Stimulated activated CD8-positive, alpha-beta memory T cell treated with anti-CD3 and anti-CD28 coated beads, Interleukin-15, amount 100 ng/mL, for 1 hour (primary cell): ENCODE measurements at places on chromosomes 7 and 10.
A peak's percentile ranks its signal among the peaks of the same experiment; 100 is the strongest.

DNA sequence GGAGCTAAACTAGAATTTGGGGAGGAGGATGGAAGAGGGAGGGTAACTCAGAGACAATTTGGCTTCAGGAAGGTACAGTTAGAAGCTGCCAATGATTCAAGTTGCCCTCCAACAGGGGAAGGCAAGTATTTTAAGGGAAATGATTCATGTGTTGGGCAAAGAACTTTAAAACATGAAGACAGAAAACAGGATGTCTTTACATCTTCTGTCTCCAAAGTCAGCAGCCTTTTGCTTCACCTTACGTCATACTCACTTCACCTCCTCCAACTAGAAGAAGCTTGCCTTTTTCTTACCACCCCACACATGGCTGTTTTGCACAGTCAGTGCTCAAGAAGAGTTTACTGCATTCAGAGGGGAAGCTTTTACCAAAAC lies 36.1 kb downstream of the PPP1R3C start:
- DNase-seq, result no peak

DNA sequence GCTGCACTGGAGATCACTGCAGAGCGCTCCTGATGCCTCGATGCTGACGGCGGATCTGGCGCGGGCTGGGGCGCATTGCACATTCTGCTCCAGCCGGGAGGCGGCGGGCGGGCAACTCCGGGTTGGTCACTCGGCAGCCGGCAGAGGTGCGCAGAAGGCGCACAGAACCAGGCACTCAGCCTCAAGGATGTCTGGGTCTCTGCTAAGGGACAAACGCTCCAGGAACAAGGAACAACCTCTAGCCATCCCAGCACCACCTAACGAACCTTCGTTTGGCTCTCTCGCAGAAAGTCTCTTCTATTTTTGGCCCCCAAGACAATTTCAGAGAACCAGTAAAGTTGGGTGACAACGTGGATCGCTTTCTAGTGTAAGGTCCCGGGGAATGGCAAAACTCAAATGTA lies 254.6 kb downstream of the OTUD1 start:
- DNase-seq, result no peak

- no peak for DNase-seq
Measured at GRCh38 chr7:156402255-156402654, 238.3 kb upstream of the RNF32 start.

DNA sequence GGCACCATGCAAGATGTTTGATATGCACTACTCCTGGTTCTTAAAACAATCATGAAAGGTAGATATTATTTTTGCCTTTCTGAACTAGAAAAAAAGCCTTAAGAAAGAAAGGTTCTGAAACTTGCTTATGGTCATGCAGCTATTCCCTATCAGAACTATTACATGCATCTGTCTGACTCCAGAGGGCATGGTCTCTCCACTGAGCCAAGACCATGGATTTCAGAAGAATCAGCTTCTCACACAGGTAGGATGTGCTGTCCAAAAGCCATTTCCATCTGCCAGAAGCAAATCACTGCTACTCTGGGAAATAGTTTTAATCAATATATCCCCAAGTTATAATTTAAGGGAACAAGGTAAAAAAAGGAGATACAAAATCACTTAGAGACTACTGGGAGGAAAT lies 69.5 kb downstream of the STK17A start:
- no peak for DNase-seq

DNA sequence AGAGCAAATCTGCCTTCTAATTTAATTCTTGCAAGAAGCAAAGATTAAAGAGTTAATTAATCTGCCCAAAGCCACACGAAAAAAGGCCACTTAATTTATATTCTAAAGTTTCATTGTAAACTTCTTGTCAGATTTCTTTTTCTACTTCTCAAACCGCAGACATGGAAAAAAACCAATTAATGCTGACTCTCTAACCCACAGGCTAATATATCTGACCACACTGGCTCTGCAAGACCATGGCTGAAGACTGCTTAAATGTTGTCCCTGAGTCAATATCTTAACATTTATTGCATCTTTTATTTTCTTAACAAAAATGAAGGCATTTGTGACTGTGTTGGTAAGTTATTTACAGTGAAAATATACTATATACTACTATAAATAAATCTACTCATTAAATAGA lies 234.0 kb upstream of the SP8 start:
- DNase-seq, result no peak

GRCh38 chr7:106965108-106965507 lies 79.4 kb upstream of the PRKAR2B start:
- no peak for DNase-seq

DNA sequence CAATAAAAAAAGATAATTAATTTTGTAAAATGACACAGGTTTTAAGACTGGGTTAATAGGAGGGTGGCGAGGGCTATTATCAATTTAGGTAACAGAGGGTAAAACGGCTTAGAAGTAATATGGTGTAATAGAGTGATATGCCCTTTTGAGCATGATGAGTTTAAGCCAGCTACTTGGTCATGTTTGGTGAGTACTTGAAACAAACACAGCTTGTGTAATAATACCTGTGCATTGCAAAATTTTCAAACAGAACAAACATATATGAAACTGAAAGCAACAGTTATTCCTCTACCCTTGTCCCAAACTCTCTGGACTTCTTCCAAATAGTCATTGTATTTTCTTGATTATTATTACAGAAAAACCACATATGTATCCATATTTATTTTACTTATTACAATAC lies 241.7 kb downstream of the MAGI2 start:
- no peak for DNase-seq

- no peak for DNase-seq
Measured at GRCh38 chr7:142012825-142013511, 17.3 kb downstream of the MGAM start.

DNA sequence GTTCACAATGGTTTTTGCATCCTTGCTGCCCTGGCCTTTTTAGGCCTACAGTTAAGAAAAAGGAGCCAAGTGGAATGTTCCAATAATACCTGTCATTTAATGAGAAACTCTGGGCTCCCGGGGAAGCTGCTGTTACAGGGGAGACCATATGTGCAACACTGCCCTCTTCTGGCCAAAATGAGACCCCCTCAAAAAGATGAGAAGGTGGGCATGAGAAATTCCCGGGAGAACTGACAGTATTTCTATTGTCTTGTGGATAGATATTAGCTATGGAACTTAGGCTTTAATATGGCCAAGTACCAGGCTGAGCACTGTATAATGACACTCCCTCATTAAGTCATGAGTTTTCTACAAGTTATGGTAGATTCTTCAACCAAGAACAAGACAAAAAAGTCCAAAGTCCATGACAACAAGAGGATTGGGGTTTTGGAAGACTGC lies 99.4 kb downstream of the CCDC3 start:
- peak; percentile 11 for DNase-seq

DNA sequence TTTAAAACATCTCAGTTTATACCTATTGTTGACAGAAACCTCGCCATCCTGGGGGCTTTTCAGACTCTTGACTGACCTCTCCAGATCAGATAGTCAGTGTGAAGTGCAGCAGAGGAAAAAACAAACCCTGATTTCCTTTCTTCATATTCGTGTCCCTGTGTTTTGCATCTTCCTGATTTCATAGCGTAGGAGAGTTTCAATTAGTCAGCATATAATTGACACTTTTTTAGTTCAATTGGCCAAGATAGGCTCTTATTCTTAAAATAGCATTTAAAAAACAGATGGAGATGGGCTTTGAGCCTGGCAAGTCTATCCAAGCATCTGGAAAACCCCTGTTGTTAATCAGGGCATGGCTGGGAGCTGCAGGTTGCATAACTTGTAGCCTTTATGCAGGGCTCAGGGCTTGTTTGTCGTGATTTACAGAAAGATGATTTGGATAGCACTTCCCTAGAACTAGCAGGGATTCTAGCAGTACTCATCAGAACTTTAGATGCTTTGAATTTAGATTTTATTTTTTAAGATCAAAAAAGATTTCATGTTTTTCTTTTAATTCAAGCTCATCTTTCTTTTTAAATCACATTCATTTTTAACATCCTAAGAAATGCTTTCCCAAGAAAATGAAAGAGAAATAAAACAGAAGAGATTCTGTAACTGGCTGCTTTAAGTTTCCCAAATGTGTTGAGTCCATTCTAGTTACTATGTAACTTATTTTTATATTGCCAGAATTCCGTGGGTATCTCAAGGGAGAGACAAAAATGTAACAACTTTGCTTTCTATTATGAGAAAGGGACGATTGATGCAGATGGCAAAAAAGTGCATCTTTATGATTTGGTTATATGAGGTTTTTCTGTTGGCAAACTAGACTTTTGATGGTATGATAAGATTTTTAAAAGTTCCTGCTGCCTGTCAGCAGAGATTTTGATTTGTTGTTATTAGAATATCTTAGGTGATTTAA lies 270.8 kb upstream of the FZD8 start:
- no peak for DNase-seq

- DNase-seq, result no peak
Measured at GRCh38 chr10:35792291-35792690, 150.2 kb upstream of the FZD8 start.

DNA sequence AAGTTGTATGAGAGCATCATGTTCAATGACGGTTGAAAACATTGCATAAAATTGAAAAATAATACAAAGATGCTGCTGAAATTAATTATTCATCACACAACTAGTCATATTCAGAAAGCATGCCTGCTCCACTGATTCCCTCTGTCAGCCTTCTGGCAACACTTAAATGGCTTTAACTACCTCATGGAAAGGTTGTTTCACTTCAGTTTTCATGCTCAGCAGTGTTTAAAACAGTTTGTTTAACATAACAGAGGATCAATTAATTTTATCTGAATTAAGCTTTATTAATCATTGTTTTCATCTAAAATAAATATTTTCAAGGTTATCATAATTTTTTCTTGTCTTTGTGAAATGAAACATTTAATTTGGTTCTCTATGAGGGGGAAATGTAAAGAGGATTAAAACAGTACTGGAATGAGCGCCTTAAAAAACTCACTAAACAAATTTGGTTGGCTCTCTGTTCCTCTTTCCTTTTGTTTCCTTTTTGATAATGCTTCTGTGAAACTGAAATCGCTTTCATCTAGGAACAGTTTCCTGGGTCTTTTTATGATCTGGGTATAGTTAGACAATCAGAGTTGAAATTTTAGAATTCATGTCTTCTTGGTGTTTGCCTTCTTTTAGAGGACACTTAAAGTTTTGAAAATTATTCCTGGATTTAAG lies 427.4 kb downstream of the SH2D4B start:
- no peak for DNase-seq

- no peak for DNase-seq
Measured at GRCh38 chr7:132152131-132152889, 424.0 kb downstream of the PLXNA4 start.

GRCh38 chr7:128448751-128449302 lies 6.9 kb upstream of the HILPDA start:
- DNase-seq, result no peak

DNA sequence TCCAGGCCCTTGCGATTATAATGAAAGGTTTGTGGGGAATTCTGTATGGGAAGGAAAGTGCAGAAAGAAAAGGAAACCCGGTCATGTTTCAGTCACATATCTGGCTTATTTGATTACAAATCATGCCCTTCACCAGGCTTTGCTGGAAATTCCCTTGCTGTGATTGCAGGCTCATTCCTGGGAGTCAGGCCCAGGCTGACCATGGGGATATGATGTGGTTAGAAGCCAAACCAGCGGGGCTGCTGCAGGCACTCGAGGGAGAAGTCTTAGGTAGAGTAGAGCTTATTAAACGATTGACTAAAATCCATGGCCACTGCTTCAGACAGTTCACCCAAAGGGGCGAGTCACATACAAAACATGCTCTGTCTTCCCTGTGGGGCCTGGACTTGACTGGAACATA lies 16.2 kb downstream of the PKD1L1 start:
- no peak for DNase-seq

DNA sequence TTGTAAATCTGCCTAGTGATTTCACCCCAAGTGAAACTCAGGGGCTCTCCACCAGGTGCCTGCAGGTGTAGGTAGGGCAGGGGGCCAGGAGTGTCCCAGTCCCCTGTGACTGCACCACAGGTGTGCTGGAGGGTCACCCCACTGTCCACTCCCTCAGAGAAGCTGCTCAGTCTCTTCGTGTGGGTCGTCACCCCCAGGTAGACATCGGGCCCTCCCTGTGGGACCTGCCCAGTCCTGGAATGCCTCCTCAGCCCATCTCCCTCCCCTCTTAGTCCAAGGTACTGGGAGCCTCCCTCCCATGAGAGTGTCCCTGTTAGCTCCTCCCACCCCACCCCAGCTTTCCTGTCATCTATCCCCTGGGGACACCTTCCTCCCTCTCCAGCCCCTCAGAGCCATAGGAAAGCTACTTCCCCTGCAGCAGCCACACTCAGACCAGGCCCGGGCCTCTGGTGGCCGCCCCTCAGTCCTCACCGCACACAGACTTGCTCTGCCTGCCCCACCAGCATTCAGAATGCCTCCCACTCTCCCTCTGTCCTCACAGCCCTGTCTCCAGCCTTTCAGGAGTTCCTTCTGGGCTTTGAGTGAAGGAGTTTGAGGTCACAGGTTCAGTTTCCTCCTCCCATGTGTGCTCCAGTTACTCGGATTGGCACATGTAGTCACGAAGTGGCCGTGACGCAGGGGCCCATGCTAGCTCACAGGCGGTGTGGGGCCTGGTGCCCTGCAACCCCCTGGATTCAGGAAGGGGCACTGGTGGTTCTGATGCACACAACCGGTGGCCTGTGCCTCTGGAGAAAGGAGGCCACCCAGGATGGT lies 5.1 kb downstream of the ALOX5 start:
- no peak for DNase-seq

DNA sequence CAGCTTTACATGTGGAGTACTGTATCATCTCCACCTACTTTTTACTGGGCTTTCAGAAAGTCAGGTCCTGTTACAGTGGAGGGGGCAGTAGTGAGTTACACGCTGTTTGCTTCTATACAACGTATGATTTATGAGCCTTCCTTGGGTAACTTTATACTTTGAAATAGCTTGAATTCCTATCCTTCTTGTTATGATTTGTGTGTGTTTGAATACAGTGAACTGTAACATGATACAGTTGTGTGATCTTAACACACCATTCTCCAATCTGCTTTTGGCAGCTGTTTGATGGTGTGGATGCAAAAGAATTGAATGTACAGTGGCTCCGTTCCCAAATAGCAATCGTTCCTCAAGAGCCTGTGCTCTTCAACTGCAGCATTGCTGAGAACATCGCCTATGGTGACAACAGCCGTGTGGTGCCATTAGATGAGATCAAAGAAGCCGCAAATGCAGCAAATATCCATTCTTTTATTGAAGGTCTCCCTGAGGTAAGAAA lies 41.7 kb downstream of the SP8 start:
- DNase-seq, result no peak

GRCh38 chr10:112678581-112678980 lies 231.6 kb downstream of the VTI1A start:
- DNase-seq, result no peak

GRCh38 chr10:122454071-122454470 lies 382 bp upstream of the ARMS2 start:
- DNase-seq, result no peak

GRCh38 chr10:33055625-33056024 lies 97.6 kb upstream of the ITGB1 start:
- no peak for DNase-seq

- no peak for DNase-seq
Measured at GRCh38 chr7:88396295-88396947, 89.7 kb upstream of the STEAP4 start.

DNA sequence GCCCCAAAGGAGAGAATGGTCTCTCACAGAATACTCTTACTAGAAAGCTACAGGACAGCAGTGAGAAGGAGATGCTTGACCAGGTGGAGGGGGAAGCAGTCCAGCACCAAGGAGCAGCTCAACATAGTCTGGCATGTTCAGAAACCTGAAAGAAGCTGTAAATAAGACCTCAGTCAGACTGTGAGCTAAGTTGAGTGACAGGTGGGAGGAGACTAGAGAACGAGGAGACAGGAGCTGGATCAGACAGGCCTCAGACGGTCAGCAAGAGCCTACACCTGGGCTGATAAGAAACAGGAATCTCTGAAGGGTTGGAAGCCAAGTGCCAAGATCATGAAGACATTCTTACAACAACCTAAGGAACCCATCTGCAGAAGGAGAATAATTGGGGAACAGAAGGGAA lies 54.5 kb downstream of the ELMO1 start:
- DNase-seq, result no peak
